ENCODE measurements at places on chromosomes 5 and 9.

GRCh38 chr5:139660923-139661814 is 13.0 kb downstream of the CXXC5 start:
- DNase-seq: no peak

DNA sequence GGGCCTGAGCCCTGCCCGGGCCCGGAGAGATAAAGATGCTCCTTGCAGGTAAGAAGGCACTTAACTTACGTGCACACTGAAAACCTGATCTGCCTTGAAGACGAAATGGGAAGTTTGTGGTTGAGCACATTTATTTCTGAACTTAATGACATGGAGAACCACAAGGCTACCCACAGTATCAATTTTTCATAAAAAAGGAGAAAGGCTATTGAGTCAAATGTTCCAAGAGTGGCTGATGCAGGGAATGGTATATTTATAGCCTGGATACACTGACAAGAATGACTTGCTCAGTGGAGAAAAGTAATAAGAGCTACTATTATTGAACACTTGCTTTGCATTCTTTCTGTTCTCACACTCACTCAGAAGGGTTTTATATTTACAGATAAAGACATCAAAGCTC is 419.3 kb downstream of the ACTL7B start:
- DNase-seq: no peak

- DNase-seq: no peak
Observed at GRCh38 chr5:58875599-58875998, 292.7 kb downstream of the RAB3C start.

DNA sequence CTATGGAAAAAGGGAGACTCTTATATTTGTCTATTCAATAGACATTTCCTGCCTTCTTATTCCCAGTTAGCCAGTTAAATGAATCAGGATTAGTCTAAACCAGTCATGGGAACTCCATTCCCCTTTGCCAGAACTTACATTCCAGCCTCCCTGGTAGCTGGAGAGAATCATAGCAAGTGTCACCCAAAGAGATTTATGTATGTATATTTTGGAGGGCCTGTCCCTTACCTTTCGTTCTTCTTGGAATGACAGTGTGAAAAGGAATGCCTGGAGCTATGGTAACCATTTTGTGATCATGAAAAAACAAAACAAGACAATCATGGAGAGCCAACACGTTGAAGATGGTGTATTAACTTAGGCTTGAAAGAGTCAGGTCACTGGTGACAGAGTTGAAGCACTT is 627.7 kb downstream of the CCDC171 start:
- no peak for DNase-seq

GRCh38 chr5:16615741-16616535 is 859 bp downstream of the RETREG1 start:
- no peak for DNase-seq

GRCh38 chr5:150589862-150590601 is 50.4 kb upstream of the SYNPO start:
- no peak for DNase-seq

DNA sequence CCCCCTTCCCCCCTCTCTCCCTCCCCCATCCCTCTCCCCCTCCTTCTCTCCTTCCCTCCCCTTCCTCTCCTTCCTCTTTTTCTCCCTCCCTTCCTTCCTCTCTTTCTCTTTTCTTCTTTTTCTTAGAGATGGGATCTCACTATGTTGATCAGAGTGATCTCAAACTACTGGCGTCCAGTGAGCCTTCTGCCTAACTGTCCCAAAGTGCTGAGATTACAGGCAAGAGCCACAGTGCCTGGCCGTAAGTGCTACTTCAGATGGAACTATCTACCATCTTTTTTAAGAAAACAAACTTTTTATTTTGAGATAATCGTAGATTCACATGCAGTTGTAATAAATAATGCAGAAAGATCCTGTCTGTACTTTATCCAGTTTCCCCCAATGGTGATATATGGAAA is 6.3 kb downstream of the RCL1 start:
- no peak for DNase-seq

DNA sequence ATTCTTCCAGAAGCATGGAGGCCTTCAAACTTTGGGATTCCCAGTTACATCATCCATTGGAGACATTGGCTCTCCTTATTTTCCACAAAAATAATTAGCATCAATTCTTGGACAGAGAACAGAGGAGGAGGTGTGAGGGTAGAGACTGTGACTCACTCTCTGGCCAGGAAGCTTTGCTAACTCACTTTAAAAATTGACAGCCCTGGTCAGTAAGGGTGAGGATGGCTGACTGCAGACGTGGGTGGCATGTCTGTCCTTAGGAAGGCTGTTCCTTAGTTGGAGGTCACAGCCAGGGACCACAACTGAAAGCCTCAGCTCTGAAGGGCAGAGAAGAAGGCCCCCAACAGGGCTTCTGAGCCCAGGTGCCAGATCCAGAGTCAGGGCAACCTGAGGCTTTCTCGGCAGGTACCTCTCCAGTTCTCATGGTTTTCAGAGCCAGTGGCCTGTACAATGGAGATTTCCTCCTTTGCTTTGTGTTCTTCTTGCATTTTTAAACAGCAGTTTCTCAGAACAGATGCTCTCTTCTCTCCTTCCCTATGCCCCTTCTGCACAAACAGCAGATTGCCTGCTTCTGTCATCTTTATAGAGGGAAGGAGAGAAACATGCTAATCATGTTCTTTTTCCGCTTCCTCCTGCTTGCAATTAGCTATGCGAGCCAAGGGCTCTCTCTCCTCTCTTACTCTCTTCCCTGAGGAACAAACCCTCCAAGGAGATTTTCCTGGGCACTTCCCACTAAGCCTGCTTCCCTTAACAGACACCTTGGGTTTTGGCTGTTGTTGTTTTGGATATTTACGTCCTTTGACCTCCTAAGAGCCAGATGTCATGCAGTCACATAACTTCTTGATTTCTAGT is 92.5 kb upstream of the ZNF366 start:
- DNase-seq: no peak

- no peak for DNase-seq
Observed at GRCh38 chr9:35490910-35491465, 1.1 kb downstream of the RUSC2 start.

DNA sequence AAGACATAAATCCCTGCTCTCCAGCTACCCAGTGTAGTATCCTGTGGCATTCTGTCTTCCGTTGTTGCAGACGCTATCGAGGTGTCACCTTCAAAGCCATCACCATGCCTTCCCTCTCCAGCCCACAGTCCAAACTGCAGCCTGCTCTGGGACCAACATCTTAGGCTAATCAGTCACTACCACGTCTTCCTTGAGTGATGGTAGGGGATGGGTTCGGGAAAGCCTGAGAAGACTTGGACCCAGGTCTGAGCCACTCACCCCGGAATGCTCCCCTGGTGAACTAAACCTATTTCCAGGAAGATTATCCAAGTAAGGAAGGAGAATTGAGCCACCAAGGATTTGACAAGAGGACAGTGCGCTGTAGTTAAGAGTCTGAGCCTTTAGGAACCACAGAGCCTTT is 52.9 kb upstream of the IRX1 start:
- no peak for DNase-seq

Measured in stimulated activated CD8-positive, alpha-beta memory T cell treated with anti-CD3 and anti-CD28 coated beads, Interleukin-15, amount 100 ng/mL, for 24 hours (primary cell).